Stimulated activated CD8-positive, alpha-beta memory T cell treated with anti-CD3 and anti-CD28 coated beads, Interleukin-2, amount 100 ng/mL, for 1 hour (primary cell): ENCODE measurements at places on chromosomes 3 and 15.

DNA sequence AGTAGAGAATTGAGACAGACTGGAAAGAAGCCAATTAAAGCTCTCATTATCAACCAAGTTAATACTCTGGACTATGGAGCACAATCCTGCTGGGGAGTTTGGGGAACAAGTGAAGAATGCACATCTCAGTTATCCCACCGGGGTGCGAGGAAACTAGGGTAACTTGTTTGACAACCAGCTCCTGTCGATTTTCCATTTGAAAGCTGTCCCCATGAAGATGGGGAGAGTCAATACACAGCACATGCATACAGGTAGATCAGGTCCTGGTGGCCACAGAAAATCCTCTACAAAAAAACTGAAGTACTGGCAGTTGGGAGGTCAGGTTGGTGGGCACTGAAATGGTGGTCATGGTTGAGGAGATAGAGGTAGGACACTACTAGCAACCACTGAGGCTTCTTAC, 25.7 kb upstream of the GRAMD1C start:
- no peak for DNase-seq

DNA sequence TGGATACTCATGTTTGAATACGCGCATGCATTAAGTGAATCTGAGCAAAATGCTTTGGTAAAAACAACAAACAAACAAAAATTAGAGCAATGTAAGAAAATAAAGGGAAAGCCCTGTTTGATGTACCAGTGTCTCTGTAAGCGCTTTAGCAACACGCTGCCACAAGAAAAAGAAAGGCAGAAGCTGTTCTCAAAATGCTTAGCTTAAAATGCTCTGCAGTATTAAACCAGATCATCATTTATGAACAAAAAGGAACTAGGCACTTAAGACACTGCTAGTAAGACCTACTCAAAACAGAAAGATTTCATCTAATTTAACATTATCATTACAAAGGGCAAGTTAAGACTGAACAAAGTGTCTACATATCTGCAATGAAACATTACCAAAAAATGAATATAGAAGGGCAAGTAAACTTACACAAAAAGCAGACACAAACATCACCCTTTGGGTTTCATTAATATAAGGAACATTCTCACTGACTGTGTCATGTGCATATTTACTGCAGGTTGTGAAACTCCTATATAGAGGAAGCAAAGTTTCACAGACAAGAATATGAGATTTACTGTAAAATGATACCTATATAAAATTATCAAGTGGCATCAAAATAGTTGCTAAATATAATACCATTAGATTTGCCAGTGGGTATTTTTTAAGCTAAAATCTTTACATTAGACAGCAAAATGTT, 102.1 kb downstream of the FBXL22 start:
- DNase-seq = no peak

DNA sequence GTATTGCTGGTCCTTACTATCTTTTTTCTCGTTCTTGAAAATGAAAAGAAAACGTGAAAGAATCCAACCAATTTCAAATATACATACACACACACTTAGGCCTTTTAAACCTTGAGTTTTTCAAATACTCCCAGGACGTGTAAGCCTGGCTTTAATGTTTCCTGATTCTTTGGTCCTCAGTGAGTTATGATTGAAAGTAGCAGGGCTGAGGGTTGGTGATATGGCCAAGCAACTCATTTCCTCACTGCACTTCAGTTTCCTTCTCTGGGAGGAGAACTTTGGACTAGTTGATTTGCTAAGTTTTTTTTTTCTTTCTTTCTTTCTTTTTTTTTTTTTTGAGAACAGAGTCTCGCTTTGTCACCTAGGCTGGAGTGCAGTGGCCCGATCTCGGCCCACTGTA, 34.6 kb downstream of the CHD2 start:
- no peak for DNase-seq

DNA sequence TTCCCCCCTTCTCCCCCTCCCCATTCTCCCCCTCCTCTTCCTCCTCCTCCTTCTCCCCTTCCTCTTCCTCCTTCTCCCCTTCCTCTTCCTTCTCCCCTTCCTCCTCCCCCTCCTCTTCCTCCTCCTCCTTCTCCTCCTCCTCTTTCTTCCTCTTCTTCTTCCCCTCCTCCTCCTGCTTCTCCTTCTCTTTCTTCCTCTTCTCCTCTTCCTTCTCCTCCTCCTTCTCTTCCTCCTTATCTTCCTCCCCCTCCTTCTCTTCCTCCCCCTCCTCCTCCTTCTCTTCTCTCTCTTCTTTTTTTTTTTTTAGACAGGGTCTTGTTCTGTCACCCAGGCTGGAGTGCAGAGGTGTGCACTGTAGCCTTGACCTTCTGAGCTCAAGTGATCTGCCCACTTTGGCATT, 21.2 kb upstream of the LCTL start:
- DNase-seq = no peak

- no peak for DNase-seq
Measured at GRCh38 chr15:63476229-63476632, 28.2 kb upstream of the USP3 start.

DNA sequence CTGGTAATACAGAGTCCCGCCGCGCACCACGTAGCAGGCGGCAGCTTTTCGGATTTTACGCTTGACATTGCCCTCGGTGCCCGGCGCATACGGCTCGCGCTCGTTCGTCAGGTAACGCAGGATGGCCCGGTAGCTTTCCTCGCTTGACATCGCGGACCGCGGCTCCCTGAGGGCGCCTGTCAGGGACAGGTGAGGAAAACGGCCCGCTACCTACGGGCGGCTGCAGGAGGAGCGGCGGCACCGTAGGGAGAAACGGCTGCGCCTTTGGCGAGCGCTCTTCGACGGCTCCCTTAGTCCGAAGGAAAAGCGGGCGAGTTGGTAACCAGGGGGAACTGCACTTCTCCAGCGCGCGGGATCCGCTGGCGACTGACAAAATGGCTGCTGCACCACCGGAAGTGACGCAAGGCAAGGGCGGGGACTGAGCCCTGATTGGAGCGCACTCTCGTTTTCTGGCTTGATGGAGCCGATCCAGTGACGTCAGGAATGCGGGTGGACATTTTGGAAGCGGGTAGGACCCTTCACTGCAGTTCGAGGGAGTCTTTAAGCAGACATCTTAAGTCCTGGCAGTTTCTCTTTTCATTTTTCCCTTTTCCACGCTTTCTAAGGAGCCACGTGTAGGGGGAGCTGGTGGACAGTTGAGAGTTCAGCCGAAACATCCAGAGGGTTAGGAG, at the start of gene ZBTB11:
Gene ZBTB11, minus strand, starts transcription at position 368 of the 671 bp plus-strand sequence. Its CDS starts 218 bp downstream, at position 150.
- DNase-seq = peak; percentile 99

DNA sequence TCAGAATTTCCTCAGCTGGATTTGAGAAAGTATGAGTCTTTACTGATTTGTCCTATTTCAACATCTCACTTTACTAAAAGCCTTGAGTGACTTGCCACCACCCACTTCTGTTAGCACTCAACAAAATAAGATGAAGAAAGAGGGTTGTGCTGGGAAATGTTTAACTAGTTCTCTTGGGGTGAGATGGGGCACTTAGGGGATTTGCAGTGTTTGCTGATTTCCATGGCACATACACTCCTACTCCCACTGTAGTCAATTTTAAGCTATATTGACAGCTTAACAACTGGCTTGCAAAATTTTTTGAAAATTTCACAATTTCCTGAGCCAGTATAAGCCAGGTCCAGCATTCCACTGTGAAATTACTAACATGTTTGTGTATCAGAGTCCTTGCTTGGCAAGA, 463.1 kb upstream of the ARHGEF26 start:
- DNase-seq = no peak

- DNase-seq = no peak
Measured at GRCh38 chr15:72599855-72600464, 54.5 kb upstream of the GOLGA6B start.

DNA sequence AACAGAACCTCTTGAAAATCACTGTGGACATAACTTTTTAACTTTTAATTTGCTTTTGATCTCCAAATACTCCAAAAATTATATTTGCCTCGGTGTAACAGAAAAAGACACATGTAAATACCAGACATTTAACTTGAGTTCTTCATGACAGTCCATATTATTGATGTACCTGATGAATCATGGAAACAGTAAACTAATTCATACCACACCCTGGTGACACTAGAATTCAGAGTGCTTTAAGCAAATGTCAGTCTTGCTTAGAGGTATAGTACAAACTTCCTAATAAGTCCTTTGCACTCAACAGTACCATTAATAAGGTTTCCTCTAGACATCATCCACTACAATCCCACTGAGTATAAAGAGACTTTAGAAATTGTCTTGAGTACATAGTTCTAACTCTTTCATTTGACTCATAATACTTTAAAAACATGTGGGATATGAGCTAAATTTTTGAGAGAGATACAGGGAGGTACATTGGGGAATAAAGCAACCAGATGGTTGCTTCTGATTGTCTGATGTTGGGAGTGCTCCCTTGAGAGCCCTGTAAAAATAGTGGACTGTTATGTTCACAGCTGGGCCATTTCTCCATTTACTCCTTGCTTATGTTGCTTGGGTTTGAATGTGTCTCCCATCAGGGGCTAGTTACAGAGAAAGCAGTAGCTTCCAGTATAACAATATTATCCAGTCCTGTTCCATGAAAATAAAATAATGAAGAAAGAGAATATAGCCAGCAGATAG, 175.7 kb downstream of the ALCAM start:
- no peak for DNase-seq

GRCh38 chr3:21457084-21457483, 293.9 kb downstream of the ZNF385D start:
- DNase-seq = no peak

DNA sequence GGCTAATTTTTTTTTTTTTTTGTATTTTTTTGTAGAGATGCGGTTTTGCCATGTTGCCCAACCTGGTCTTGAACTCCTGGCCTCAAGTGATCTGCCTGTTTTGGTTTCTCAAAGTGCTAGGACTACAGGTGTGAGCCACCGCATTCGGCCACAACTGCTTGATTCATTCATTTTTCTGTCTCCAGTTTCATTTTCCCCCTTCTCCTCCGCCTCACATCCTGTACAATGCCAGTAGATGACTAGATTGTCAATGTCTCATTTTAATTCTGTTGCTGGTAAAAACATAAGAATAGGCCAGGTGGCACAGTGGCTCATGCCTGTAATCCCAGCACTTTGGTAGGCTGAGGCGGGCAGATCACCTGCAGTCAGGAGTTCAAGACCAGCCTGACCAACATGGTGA, 12.0 kb upstream of the ZNF592 start:
- no peak for DNase-seq

GRCh38 chr15:35254062-35254461, 169.0 kb upstream of the NANOGP8 start:
- DNase-seq = no peak

GRCh38 chr15:43285609-43286037, 18.9 kb upstream of the TGM5 start:
- DNase-seq = no peak

- no peak for DNase-seq
Measured at GRCh38 chr15:80695099-80695910, at the start of gene ABHD17C. Gene ABHD17C (plus strand): TSS chr15:80695310. CDS start chr15:80695430, 120 bp downstream.

GRCh38 chr3:30471066-30471465, 135.3 kb upstream of the TGFBR2 start:
- DNase-seq = no peak

DNA sequence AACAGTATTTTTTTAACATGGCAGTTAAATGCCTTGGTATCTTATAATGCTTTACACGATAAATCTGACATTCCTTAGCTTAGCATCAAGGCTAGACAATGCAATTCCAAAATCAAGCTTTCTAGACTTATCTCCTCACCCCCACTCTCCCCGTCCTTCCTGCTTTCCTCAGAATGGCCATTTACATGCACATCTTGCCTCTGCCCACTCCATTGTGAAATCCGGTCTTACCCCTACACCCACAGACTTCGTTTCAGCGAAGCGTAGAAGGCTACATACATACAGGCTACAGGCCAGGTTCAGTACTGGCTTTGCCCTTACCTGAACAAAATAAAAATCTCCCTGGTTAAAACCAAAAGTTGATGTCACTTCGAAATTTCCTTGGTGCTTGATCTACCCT, 58.6 kb upstream of the SLC12A8 start:
- no peak for DNase-seq

DNA sequence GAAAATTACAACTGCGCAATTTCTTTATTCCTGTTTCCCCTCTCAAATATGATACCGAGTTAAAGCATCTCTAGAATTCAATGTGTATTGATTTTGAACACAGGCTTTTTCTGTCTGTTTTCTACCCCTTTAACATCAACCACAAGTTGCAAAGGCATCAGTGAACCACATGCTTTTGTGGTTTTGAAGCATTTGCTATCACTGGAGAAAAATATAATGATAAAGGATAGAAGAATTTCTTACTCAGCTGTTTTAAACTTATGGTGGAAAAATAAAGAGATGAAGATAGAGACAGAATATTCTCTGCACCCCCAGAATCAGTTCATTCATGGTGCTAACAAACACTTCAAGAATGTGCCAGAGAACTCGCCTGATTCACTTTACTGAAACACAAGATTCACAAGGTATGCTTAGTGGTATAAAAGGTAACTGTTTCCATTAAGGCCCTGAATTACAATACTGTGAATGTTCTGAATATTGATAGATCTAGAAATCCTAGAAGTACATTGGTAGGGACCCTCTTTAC, 9.5 kb upstream of the DPPA4 start:
- DNase-seq = no peak

- no peak for DNase-seq
Measured at GRCh38 chr3:30531017-30531570, 75.3 kb upstream of the TGFBR2 start.

- DNase-seq = no peak
Measured at GRCh38 chr3:122186372-122186771, 2.9 kb downstream of the CASR start.

DNA sequence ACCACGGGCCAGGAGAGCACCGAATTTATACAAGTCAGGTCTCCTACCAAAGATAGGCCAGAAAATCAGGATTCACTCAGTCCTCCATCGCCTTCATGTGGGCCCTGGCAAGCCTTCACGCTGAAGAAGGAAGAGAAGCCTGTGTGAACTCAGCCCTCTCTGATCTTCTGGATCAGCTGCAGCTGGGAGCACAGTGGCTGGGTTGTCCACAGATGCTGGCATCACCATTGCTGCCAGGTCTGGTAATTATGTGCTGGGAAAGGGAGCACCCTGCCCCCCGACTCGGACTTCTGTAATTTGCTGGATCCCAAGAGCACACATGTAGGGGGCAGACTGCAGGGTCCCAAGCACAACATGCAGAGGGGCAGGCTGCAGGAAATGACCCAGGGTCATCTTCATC, 12.4 kb upstream of the PDE8A start:
- no peak for DNase-seq

- no peak for DNase-seq
Measured at GRCh38 chr3:9253327-9253726, 3.9 kb upstream of the SRGAP3 start.
